ENCODE measurements at places on chromosomes 2 and 18.

GRCh38 chr18:69882965-69883668, 64.6 kb downstream of the CD226 start:
- DNase-seq = no peak

- no peak for DNase-seq
Observed at GRCh38 chr2:45353879-45354278, 257.2 kb downstream of the SRBD1 start.

- no peak for DNase-seq
Observed at GRCh38 chr18:9536354-9537152, 61.2 kb downstream of the RALBP1 start.

DNA sequence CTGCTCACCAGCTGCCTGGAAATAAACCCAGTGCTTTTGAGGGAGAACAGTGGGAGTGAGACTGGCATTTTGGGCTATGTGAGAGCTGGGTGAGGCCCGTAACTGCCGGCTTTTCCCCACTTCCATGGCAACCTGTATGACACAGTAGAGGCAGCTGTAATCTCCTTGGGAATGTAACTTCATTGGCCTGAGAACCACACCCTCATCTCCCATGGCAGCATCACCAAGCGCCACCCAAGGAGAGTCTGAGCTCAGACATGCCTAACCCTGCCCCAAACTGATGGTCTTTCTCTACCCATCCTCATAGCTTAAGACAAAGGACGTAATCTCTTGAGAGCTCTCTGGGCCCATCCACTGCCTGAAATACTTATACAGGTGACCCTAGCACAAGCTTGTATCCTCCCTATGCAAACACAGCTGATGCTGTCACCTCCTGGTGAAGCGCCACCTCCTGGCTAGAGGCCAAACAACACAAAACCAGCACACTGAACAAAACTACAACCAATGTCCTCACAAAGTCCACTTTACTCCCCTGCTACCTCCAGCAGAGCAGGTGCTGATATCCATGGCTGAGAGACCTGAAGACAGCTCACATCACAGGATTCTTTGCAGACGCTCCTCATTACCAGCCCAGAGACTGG, 763.4 kb upstream of the NRXN1 start:
- no peak for DNase-seq

GRCh38 chr2:54380670-54381069, 75.5 kb upstream of the SPTBN1 start:
- no peak for DNase-seq

DNA sequence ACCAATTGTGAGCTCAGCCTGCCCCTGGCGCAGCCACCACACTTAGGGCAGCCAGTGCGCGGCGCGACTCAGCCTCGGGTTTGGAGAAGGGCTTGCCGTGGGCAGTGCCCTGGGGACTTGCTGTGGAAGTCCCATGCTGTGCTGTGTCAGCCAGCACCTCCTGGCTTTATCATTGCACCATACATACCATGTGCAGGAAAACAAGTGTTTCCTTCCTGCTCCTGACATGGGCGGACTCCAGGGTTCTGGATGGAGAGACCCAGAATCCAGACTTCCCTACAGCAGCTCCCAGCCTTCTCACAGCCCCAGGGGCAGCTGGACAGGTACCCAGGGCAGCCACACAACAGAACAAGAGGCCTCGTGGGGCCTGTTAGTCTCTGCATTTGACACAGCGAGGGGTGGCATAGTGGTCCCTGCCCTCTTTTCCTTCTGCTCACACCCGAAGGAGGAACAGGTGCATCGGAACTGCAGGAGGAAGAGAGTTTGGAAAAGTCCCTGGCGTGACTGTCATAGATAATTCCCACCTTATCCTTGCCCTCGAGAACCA, 54.2 kb downstream of the SDC1 start:
- no peak for DNase-seq

Measured in substantia nigra (tissue), 51 donors.